CD4-positive, alpha-beta memory T cell (primary cell): ENCODE measurements at places on chromosomes 12 and 14.

DNA sequence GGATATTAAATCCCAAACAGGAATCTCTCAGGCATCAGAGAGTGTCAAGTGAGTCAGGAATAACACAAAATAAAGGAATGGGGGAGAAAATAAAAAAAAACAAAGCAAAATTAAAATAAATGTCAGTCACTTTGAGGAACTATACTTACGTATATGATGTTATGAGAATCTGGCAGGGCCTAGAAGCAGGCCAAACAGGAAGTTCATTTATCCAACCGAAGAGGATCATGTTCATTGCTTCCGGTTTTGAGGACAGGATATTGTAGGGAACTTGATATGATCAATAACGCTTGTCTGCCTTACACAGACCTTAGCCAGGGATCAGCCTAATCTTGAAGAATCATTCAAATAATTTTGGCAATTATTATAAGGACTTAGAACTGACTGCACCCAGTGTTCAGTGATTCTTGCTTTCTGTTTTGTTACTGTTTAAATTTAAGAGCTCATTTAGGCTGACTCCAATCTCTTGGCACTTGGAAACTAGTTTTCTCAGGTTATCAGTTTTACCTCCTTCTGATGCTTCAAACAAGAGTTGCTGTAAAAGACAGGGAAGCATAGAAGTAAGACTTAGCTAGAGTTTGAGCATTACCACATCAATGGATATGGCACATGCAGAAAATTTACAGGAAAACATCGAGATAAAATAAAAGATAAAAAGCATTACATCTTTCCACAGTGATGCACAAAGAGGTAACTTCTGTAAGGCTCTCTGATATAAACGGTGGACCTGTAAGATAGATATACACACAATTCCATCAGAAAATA, 53.4 kb downstream of the ZFC3H1 start:
- peak; percentile 1 for DNase-seq

- DNase-seq = peak; percentile 68
Observed at GRCh38 chr14:100056964-100057795, 8.0 kb upstream of the EVL start.

GRCh38 chr14:86722612-86723253, 1192.8 kb downstream of the FLRT2 start:
- DNase-seq = no peak

DNA sequence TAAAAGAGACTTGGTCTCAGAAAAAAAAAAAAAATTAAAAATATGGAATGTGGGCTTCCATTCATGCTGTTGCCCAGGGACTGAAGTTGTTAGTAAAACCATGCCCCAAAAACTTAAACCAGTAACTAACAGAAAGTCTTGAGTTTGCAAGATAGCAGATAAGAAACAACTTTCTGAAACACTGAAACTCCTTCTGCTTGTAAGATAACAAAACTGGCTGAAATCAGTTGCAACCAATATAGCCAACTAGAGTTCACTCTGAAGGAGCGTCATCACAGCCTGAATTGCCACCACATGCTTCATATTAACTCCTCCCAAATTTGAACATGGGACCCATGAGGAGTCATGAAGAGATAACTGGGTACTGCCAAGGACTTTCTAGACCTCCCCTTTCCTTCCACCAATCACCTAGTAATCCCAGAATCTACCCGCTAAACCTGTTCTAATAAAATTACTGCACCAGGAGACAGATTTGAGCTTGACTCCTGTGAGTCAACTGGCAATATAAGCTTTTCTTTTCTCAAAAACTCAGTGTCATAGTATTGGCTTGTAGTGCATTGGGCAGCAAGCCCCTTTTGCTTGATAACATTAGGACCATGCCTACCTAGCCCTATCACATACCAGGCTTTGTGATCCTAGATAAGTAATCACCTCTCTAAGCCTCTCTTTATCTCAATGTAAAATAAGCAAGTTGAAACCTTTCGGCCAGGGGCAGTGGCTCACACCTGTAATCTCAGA, 53.6 kb downstream of the R3HDM2 start:
- no peak for DNase-seq

- no peak for DNase-seq
Observed at GRCh38 chr14:100899884-100900771, 3.4 kb downstream of the RTL1 start.

GRCh38 chr14:41662780-41663472, 56.2 kb downstream of the LRFN5 start:
- DNase-seq = no peak

DNA sequence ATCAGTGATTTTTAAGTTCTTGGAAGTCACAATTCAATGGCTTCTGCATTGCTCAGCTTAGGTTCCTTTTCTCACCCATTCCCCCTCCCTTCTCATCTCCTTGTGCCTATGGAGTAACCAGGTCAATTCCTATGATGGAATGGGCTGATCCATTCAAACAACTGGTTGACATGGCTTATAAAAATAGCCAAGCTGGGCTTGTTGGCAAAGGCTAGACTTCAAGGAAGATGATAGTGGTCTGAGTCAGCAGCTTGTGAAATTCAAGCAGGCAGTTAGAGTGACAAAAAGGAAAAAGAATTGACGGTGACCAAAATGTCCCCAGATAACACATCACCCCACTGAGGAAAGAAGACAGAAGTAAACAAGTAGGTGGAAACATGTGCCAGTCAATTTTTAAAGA, 119.9 kb upstream of the PCED1B start:
- DNase-seq = no peak

GRCh38 chr12:89162589-89163261, 189.6 kb downstream of the DUSP6 start:
- DNase-seq = no peak

DNA sequence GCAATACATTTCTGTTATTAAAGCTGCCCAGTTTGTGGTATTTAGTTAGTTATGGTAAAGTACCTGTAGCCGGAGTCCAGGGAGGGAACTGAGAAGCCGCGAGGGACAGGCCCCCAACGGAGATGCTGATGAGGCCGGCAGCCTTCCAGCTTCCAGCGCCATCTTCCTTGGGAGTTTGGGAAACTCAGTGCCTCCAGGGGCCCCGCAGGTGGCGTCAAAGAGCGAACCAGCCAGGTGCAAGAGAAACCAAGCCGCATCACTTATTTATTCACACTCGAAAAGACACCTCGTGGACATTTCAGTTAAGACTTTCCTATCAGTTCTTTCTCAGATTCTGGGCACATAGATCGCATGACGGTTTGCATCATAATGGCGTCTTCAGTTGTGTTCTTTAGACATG, 216.6 kb downstream of the GLT1D1 start:
- no peak for DNase-seq

DNA sequence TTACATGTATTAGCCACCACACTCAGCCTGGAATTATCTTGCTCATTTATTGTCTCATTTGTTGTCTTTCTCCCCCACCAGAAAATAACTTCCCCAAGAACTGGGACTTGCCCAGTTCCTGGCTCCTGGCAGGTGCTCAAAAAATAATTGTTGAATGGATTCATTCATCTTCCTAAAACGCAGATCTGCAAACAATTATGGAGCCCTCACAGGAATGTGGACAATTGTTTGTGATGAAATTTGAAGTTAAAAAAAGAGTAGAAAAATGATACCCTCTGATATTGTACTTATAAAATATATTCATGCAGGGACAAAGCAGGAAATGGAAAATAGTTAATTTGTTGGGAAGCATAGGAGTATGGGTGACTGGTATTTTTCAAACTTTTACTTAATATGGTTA, 60.7 kb upstream of the MAP1LC3B2 start:
- DNase-seq = no peak

DNA sequence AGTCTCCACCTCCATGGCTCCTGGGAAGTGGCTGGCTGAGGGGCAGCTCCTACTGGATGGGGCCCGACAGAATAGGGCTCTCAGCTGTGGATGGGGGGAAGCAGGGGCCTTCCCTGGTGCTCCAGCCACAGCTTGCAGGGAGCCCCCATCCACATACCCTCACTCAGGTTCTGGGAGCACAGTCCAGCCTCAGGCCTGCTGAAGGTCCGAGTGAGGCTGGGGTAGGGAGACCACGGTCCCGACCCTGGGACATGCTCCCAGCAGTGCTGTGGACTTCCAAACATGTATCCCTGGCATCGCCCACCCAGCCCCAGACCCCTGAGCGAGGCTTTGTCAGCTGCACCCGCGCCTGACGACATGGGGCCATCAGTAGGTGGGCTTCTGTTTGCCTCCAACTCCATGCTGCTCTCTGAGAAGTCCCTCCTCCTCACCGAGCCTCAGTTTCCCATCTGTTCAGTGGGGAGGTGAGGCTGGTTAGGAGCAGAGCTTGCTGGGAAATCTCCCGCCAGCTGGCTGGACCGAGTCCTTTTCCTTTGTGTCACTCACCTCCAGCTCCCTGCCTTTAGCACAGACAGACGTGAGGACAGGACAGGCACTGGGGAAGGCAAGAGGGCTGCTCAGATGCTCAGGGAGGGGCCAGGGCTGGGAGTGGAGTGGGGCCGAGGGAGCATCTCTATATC, 9.1 kb upstream of the ATG101 start:
- no peak for DNase-seq

GRCh38 chr12:131683266-131684014, 27.4 kb upstream of the SFSWAP start:
- DNase-seq = no peak

DNA sequence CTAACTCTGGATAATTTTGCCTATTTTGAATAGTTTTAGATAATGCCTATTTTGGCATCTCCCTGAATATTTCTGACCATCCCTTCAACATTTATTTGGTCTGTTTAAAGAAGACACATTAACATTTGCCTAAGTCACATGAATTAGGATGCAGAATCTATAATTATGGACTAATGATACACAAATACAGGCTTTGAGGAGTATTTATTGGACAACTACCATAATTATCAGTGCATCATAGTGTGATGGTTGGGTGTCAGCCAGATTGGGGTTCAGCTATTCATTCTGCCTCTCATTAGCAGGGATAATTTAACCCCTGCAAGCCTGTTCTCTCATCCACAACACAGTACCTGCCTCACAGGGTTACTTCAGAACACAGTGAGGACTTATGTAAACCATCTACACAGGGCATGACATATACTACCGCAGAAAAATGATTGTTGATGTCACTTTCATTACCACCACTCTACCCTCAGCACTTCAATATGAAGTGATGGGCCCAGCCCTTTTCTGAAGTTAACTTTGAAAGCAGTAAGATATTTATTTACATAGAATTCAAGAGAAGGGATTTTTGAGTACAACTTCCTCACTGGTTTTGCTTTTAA, 14.4 kb downstream of the PRKCH start:
- DNase-seq = peak; percentile 65

DNA sequence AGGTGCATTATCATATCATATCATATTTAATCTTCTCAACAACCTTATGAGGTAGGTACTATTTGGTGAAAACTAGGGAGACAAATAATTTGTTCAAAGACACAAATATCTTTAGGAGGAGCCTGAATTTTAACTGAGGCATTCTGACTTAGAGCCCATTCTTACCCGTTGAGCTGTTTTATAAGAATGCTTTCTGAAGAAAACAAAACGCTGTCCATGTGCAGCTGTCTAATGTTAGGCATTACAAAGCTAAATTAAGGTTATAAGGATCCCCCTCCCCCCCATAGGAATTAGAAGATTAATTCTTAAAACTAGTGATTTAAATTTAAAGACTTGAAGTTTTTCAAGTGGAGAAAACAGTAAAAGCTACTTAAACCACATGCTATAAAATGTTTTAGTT, 6.4 kb downstream of the KTN1 start:
- no peak for DNase-seq

- DNase-seq = no peak
Observed at GRCh38 chr12:120668868-120669840, 17.8 kb upstream of the MLEC start.

DNA sequence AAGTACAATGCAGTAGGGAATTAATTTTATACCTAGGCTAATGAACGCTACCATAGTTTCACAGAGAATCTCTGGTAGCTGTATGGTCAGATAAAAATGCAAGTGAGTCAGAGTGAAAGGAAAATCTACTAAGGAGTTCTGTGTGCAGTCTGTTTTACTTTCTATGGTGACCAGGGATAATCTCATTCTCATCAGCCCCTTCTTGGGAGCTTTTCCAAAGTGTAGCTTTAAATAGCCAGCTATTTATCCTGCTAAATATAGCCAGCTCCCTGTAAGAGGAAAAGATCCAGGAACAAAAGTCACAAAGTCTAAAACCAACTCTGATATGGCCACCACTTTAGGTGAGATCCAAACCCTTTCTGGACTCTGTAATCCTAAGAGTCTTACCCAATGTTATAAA, 75.5 kb downstream of the TMEM116 start:
- no peak for DNase-seq

DNA sequence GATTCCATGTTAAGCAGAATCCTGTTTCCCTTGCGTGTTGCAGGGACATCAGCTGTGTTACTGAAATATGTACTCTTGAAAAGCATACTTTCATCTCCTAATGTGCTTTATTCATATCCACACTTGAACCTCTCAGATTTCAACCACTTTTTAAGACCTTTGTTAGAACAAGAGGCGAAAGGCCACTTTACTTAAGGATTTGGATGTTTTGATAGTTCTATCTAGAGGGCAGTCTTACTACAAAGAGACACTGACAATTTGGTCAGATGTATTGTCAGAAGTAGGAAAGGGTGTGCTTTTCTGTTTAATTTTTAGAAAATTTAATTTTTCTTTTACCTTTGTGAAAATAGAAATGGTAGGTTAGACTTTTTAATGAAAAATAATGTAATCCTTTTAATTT, 267.9 kb downstream of the TMTC2 start:
- no peak for DNase-seq

GRCh38 chr12:77722536-77722935, 108.2 kb upstream of the NAV3 start:
- no peak for DNase-seq

- no peak for DNase-seq
Observed at GRCh38 chr14:38929416-38929815, 173.6 kb downstream of the SEC23A start.

- DNase-seq = no peak
Observed at GRCh38 chr14:50560931-50561285, 963 bp downstream of the ATL1 start.

DNA sequence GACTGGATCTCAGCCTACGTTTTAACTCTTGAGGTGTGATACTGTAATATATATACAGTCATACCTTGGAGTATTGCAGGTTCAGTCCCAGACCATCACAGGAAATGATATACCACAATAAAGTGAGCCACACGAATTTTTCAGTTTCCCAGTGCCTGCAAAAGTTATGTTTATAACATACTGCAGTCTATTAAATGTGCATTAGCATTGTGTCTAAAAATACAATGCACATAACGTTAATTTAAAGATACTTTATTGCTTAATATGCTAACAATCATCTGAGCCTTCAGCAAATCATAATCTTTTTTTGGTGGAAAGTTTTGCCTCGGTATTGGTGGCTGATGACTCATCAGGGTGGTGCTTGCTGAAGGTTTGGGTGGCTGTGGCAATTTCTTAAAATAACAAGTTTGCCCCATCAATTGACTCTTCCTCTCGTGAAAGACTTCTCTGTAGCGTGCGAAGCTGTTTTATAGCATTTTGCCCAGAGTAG, 18.9 kb downstream of the PYROXD1 start:
- DNase-seq = peak; percentile 70
